ACHN (cell line): ENCODE measurements at places on chromosomes 12 and 14.

- no peak for DNase-seq
Observed at GRCh38 chr12:67842124-67842523, 147.1 kb upstream of the IFNG-AS1 start.

DNA sequence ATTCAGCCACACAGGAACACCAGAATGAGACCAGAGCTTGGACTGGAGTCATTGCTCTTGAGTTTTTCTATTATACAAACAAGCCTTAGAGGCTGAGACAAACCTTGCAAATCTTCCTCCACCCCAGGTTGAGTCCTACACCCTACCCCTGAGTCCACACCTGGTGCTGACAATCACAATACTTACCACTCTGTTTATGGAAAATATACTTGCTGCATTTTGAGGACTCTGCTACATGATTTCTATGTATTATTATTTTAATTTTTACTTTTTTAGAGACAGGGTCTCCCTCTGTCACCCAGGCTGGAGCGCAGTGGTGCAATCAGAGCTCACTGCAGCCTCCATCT, 101.4 kb downstream of the EGLN3 start:
- no peak for DNase-seq

- DNase-seq: no peak
Observed at GRCh38 chr14:88421286-88421685, 35.8 kb downstream of the SPATA7 start.

- DNase-seq: no peak
Observed at GRCh38 chr14:92425101-92425500, 88.5 kb upstream of the RIN3 start.

DNA sequence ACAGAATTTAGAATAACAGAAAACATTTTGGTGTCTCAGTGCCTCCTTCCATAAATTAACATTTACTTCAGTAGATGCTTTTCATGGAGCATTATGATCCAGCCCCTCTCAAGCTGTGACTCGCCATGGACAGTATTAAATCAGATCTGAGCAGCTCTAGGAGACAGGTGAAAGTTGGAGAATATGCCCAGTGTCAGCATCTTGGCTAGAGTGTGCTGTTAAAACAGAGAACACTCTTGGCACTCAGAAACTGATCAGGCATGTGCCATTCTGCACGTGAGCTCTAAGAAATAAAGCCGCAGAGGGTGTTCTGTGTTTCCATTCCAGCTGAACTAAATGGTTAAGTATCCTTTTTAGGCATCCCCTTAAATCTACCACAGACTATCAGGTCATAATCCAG, 68.0 kb downstream of the DIP2B start:
- no peak for DNase-seq

DNA sequence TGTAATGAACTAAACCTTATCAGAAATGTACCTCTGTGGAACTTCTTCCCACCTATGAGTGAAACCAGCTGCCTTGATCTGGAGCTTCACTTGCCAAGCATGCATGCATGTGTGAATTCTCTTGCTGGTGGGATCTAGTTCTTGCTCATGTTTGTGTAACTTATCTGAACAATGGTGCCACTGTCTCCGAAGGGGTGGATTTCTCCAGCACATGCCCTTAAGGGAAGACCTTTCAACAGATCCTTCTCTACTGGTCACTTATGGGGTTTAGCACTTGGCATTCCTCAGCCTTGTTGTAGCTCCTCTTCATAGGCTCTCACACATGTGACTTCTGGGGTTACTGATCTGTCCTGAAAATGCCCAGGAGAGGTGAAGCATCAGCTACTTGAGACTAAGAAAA, 25.0 kb downstream of the SMOC1 start:
- no peak for DNase-seq

GRCh38 chr14:58244556-58245387, at the start of gene PSMA3:
Gene PSMA3, plus strand, starts transcription at chr14:58244843. Its CDS starts 78 bp downstream, at chr14:58244921.
- DNase-seq: peak; percentile 97

DNA sequence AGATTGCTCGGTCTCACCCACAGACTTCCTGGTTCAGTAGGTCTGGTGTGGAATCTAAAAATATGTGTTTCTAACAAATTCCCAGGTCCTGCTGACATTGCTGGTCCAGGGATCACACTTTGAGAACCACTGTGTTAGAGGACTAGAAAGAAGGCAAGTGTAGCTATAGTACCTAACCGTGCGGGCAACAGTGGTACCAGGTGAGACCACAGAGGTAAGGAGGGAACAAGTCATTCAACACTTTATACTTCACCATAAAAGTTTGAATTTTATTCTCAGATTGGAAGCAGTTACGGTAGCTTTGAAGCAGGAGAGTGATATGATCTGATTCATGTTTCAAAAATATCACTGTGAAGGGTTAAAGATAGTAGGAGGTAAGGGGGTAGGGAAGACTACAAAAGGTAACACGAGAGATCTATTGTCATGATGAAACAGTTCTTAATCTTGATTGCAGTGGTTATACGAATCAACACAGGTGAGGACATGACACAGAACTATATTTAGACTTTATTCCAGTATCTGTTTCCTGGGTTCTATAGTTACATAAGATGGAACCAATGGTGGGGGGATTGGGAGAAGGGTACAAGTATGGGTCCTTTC, 73.5 kb downstream of the CDK17 start:
- no peak for DNase-seq

GRCh38 chr12:51822956-51823355, 25.6 kb downstream of the FIGNL2 start:
- DNase-seq: peak; percentile 22

GRCh38 chr12:58656254-58657009, 263.9 kb downstream of the LRIG3 start:
- DNase-seq: no peak

GRCh38 chr12:132319991-132320570, 9.3 kb downstream of the GALNT9 start:
- no peak for DNase-seq

- no peak for DNase-seq
Observed at GRCh38 chr12:128879898-128880764, 26.9 kb downstream of the GLT1D1 start.

DNA sequence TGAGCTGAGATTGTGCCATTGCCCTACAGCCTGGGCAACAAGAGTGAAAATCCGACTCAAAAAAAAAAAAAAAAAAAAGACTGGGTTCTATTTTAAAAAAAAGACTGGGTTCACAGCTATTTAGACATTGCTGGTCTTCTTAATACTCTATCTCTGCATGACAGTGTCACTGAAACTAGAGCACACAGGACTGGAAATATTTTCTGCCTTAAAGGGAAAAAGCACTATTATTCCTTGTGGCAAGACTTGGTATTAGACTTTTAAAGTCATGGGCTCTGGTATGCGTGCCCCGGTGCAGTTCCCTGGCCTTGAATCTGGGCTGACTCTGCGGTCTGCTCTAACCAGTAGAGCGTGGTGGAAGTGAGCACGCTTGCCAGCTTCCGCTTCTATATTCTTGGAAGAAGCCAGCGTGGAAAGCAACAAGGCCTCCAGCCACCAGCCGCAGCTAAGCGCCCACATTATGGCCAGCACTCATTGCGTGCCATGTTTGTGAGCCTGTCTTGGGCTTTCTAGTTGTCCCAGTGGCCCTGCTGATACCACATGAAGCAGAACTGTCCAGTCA, 31.3 kb downstream of the PRKAB1 start:
- DNase-seq: peak; percentile 99

DNA sequence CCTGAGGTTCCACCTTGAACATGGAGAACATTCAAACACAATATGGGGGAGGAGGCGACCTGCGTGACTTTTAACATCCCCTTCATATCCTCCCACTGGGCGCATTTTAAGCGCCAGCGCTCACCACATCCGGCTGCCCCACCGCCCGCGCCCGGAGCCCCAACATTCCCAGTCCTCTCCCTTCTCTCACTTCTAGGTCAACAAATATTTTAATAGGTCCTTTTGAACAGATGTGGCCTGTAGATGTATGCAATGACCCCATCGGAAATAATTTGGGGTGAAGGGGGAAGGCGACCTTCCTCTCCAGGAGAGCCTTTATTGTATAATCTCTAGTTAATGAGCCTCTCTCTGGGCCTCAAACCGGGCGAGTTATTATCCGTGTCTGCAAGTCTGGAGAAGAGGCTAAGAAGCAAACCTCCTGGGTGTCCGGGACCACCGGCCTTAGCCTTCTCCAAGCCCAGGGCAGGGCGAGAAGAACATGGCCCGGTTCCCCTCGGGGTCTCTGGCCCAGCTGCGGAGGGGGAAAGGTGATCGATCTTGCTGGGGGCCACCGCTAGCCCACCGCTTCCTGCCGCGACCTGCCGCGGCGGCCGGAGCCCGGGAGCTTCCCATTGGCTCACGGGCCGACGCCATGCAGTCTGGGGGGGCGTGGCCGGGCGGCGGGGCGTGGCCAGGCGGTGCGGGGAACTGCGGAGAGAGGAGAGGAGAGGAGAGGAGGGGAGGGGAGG, 83.2 kb upstream of the HMGA2 start:
- DNase-seq: peak; percentile 92

GRCh38 chr14:70780396-70781075, 28.8 kb downstream of the MAP3K9 start:
- no peak for DNase-seq

GRCh38 chr12:25959071-25959961, 834 bp downstream of the RASSF8 start:
- DNase-seq: peak; percentile 87

DNA sequence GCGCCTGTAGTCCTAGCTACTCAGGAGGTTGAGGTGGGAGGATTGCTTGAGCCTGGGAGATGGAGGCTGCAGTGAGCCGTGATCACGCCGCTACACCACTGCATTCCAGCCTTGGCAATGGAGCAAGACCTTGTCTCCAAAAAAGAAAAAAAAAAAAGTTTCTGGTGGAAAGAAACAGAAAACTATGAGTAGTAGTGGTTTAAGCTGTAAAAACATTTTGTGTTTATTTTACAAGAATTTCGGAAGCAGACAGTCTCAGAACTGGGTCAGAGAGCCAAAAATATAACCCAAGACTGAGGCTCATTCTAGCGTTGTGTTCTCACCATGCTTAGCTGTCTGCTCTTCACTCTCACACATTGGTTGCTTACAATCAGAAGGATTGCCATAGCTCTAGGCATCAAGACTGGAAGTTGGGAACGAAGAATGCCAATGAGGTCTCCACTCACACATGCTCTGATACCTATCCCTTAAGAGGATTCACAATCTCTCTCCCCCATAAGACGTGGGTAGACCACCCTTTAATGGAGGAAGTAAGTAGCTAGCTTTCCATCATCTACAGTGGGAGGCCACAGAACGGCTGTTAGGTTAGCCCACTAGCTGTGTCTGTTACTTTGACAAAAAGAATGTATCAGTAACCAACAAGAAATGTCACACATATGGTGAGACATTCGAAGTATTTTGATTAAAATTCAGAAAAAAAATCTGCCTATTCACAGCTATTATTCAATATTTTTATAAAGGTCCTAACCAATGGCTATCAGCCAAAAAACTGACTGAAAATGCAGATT, 117.6 kb upstream of the RASSF8 start:
- DNase-seq: no peak

DNA sequence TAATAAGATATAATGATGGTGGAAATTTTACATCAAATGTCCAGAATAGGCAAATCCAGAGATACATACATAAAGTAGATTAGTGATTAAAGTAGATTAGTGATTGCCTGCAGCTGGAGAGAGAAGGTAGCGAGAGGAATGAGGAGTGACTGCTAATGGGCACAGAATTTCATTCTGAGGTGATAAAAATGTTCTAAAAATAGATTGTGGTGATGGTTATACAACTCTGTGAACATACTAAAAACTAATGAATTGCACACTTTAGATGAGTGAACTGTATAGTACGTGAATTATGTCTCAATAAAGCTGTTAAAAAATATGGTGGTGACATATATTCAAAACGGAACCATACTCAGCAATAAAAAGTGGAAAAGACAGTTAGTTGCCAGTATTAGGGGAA, 41.7 kb downstream of the PPP2R5E start:
- DNase-seq: no peak

- no peak for DNase-seq
Observed at GRCh38 chr14:100590726-100591452, 3.7 kb upstream of the BEGAIN start.

- no peak for DNase-seq
Observed at GRCh38 chr12:109056891-109057290, 4.5 kb downstream of the USP30 start.

- peak; percentile 7 for DNase-seq
Observed at GRCh38 chr14:55005071-55005470, 21.8 kb downstream of the WDHD1 start.

GRCh38 chr12:123029550-123029949, 49.1 kb downstream of the ARL6IP4 start:
- no peak for DNase-seq

DNA sequence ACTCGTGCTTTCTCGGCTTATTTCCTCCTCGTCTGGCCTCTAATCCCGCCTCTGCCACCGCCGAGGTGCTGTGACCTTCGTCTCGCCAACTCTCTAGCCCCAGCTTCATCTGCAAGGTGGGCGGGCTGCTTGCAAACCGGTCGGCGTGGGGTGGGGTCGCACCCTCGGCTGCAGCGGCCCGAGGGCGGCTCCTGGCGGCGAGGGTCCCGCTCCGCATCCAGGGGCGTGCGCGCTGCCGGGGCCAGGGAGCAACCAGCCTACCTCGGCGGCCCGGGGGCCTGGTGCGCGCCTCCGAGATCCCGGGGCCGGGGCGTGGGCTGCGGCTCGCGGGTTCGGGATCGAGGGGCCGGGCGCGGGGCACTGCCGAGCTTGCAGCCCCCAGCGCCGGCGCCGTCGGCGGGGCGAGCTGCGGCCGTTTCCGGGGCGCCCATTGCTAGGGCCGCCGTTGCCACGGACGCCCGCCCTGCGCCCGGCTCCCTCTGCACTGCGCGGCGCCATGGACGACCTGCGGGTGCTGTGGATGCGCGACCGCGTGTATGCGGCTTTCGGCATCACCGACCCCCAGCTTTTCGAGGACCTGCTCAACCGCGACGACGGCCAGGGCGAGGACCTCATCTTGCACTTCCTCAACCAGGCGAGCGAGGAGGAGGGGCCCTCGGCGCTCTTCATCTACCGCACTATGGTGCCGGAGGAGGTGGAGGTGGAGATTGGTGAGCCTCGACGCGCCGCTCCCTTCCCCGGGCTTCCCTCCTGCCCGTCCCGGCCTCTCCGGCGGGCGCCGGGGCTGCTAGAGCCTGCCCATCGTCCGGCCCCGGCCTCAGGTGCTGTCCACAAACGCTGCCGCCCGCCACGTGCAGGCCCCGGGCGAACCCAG, at the start of gene DNAH10:
DNAH10 (plus strand) TSS at position 461 of the 874 bp plus-strand sequence; CDS start at position 497, 36 bp downstream.
- peak; percentile 63 for DNase-seq

GRCh38 chr12:14890701-14891100, 5.0 kb upstream of the MGP start:
- DNase-seq: no peak

DNA sequence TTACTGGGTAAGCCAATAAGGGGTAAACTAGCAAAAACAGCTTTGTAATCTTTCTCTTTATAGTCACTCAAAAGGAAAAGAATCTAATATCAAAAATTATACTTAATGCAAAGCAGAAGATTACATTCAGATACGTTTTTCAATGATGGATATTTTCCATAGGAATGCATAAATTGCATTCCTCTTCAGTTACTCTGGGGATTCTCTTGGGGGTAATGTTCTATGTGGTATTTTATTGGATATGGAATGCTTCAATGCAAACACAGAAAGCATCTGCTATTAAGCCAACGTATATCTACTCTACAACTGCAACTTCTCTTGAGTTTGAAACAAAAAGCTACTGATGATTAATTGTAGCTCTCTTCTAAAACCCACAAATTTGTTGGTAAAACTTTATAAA, 106.0 kb downstream of the SLC41A2 start:
- no peak for DNase-seq
